ENCODE measurements at places on chromosomes 12 and 14.

DNA sequence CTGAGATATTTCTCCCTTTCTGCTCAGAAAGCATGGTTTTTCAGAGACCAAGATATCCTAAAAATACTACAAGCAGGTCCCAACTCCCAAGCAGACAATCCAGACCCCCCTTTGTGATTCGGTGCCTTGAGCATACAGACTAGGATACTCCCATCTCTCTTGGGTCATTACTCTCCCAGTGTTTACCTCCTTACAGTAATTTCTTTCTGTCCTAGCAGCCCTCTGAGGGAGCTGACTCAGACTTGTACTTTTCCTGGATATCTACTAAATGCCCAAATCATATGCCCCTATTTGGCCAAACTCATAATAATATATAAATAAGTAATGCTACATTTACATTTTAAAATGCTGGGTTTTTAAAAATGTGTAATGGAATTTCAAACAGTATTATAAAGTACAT lies 355.6 kb downstream of the LRIG3 start:
- no peak for DNase-seq

GRCh38 chr14:98137131-98138025 lies 1134.6 kb downstream of the BCL11B start:
- no peak for DNase-seq

- peak; percentile 63 for DNase-seq
These were observed 319.0 kb downstream of the FOXG1 start for GRCh38 chr14:29085546-29085945.

- no peak for DNase-seq
These were observed 467.8 kb downstream of the MDGA2 start for GRCh38 chr14:47207617-47208016.

Data from NCI-H446 (cell line).